Breast epithelium (tissue), 4 donors: ENCODE measurements at places on chromosomes 6 and 20.

GRCh38 chr6:53615633-53616449, 49.7 kb downstream of the KLHL31 start:
- no peak overlapping the region for H3K4me3 ChIP-seq
- no peaks in the 10 kb centered on the region for H3K36me3 ChIP-seq
- no peaks in the 10 kb centered on the region for H3K4me1 ChIP-seq
- no peaks in the 10 kb centered on the region for H3K27me3 ChIP-seq
- no peak for DNase-seq

- no peaks in the 10 kb centered on the region for H3K36me3 ChIP-seq
- H3K27ac ChIP-seq, result no peak overlapping the region
- DNase-seq, result no peak
- H3K4me3 ChIP-seq, result no peak overlapping the region
- H3K4me1 ChIP-seq, result no peaks in the 10 kb centered on the region
These were observed 395.9 kb downstream of the DHX35 start for GRCh38 chr20:39358052-39358451.

DNA sequence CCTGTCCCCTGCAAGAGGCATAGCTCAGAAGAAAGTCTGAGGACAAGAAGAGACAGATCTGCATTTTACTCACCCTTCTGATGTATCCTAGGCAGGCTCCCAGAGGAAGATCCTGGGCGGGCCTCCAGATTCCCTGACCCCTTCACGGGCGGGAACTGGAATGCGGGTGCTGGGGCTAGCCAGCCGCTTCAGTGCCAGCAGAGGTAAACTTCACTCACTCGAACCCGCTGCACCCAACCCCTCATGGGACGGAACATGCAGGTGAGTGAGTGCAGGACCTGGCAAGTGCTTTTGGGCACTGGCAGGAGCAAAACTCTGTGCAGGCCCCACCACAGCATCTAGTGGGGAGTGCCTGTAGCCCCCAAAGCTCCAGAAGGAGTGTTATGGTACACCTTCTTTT, 171.8 kb downstream of the MMS22L start:
- H3K36me3 ChIP-seq, result no peaks in the 10 kb centered on the region
- H3K4me1 ChIP-seq, result no peaks in the 10 kb centered on the region
- no peaks in the 10 kb centered on the region for H3K27me3 ChIP-seq
- H3K27ac ChIP-seq, result no peak overlapping the region

DNA sequence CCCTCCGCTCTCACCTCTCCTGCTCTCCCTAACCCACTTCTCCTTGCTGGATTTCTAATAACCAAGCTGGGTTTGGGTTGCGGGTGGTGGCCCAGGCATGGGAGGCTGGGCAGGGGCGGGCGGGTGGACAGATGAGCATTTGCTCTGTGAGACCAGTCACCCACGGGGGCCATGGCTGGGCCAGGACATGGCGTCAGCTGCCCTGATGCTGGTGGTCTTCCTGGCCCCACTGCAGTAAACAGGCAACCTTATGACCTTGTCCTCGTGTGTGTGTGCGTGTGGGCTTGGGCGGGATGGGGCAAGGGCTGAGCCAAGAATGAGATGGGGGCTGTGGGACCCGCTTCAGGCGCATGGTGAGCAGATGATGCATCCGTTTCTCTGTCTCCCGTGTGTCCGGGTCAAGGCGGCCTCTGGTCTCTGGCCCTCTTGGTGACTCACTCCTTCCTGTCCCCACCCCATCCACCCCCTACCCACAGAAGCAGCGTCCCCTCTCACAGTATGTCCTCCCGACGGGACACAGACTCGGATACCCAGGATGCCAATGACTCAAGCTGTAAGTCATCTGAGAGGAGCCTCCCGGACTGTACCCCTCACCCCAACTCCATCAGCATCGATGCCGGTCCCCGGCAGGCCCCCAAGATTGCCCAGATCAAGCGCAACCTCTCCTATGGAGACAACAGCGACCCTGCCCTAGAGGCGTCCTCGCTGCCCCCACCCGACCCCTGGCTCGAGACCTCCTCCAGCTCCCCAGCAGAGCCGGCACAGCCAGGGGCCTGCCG, 41.4 kb upstream of the MYL9 start:
- H3K4me1 ChIP-seq, result no peaks in the 10 kb centered on the region
- peak overlapping the region; percentile 10 for H3K27ac ChIP-seq
- H3K36me3 ChIP-seq, result peaks cover 7% of the 10 kb centered on the region
- H3K27me3 ChIP-seq, result no peaks in the 10 kb centered on the region
- H3K4me3 ChIP-seq, result no peak overlapping the region
- DNase-seq, result no peak

DNA sequence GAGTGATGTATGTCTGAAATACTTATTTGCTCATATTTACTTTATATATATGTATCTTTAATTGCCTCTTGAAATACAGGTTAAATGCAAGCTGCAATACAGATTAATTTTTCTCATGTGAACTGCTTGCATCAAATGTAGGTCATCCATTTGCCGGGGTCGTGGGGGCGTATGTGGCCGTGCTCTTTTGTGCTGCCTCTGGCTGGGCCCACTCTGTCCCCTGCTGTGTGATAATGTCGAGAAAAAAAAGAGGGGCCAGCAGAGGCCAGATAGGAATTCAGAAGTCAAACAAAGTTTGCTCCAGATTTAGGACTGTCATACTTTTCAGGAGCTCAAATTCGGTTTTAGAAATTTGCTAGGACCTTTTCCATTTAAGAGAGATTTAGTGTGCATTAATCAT, 459.6 kb upstream of the SOX4 start:
- DNase-seq, result no peak
- H3K4me3 ChIP-seq, result no peak overlapping the region
- no peaks in the 10 kb centered on the region for H3K4me1 ChIP-seq
- no peak overlapping the region for H3K27ac ChIP-seq
- no peaks in the 10 kb centered on the region for H3K27me3 ChIP-seq

DNA sequence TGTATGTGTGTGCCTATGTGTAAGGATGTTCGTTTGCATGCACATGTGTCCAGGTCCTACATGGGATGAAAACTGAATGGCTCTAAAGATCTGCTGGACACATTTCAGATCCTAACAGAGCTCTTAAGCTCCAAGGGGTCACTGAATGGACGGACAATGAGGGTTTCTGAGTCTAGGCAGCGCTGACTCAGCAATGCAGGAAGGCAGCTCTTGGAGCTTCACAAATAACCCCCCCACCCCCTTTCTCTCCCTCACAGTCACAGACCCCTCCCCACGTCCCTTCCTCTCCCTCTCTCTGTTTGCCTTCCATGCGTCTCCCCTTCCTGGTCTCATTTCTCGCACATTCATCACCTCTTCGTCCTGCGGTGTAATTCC, 369.8 kb downstream of the PREX1 start:
- H3K36me3 ChIP-seq, result no peaks in the 10 kb centered on the region
- no peak overlapping the region for H3K4me3 ChIP-seq
- no peak overlapping the region for H3K27ac ChIP-seq
- H3K4me1 ChIP-seq, result no peaks in the 10 kb centered on the region

GRCh38 chr20:60334911-60335310, 376.7 kb downstream of the CDH26 start:
- H3K4me3 ChIP-seq, result no peak overlapping the region
- H3K27me3 ChIP-seq, result no peaks in the 10 kb centered on the region

DNA sequence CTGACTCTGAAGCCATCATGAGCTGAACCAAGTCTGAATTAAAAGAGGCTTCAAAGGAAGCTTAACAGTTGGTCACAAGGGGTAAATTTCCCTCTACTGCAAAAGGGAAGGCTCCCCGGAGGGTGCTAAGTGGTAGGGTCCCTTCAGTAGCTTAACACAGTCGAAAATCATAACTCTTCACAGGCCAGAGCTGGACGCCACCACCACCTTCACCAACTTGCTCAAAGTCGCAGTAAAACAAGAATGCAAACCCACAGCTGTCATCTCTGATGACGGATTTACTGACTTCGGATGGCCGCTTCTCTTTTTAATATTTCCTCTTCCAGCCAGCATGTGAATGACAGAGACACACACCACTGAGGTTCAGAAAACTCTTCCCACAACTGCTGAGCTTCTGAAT, 144.7 kb upstream of the FBXL4 start:
- peaks cover 16% of the 10 kb centered on the region for H3K27me3 ChIP-seq
- DNase-seq, result no peak
- no peak overlapping the region for H3K4me3 ChIP-seq
- H3K4me1 ChIP-seq, result no peaks in the 10 kb centered on the region
- no peak overlapping the region for H3K27ac ChIP-seq

DNA sequence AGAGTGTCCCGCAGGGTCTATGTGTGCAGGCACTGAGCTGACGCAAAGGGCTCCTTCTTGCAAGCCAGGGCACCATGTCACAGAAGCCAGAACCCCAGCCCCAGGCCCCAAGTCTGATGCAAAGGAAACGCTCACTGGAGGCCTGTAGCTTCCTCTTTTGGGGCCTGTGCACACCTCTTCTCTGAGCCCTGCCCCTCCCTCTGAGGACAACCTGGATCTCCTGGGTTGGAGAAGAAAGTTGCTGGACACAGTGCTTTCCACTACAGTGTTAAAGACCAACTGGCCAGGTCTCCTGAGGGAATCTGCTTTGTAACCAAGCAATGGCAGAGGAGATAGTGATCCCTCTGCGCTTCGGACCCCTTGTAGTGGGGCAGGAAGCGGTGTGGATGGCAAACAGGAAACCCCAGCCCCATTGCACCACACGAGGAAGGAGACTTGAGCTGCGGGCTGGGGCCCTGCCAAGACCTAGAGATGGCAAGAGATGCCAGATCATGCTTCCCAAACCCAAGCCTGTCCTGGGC, 90.0 kb downstream of the PRND start:
- H3K36me3 ChIP-seq, result no peaks in the 10 kb centered on the region
- no peaks in the 10 kb centered on the region for H3K4me1 ChIP-seq
- no peak overlapping the region for H3K27ac ChIP-seq
- no peak overlapping the region for H3K4me3 ChIP-seq
- no peak for DNase-seq

DNA sequence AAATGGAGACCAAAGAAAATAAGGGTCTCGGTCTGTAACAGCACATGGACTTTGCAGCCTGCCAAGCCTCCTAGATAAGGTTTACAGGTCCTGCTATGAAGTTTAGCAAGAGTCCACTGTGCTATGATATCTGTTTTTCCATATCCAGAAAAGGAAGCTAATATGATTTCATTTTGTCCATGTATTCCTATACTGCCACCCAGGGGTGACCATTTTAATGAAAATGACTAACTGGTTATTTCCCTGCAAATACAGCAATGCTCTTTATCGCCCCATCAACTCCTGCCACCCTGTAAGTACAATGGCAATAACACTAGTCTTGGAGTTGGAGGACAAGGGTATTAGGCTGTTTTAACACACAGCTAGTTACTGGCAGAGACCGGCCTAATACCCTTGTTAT, 115.2 kb upstream of the GLP1R start:
- no peak overlapping the region for H3K27ac ChIP-seq
- no peaks in the 10 kb centered on the region for H3K27me3 ChIP-seq
- DNase-seq, result no peak
- no peaks in the 10 kb centered on the region for H3K36me3 ChIP-seq
- no peak overlapping the region for H3K4me3 ChIP-seq

DNA sequence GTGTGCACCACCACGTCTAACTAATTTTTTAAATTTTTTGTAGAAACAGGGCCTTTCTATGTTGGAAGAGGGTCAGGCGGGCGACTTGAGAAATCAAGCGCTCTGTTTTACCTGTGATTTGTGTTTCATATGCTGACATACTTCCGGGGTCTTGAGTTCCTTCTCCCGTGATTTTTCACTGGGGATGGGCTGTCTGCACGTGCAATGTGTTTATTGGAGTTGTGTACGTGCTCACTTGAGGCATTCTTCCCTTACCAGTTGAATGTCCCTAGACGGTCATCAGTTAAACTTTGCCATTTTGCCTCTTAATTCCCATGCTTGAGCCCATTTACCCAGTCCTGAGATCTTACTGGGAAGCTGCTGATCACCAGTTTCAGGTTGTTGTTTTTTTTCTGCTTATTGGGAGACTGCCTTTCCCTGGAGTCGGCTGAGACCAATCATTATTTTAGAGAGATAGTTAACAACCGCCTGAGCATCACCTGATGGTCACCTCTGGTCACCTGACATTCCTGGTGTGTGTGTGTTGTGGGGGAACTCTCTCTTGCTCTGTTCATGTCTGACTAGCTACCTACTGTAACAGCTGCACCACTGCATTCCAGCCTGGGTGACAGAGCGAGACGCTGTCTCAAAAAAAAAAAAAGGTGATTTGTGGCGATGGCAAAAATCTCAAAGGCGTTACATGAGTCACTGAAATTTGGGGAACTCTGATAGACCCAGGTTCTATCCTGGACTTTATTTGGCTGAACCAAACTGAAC, 34.8 kb upstream of the NCOA3 start:
- H3K36me3 ChIP-seq, result no peaks in the 10 kb centered on the region
- no peaks in the 10 kb centered on the region for H3K27me3 ChIP-seq
- DNase-seq, result no peak
- H3K4me3 ChIP-seq, result no peak overlapping the region
- no peak overlapping the region for H3K27ac ChIP-seq

- H3K27ac ChIP-seq, result no peak overlapping the region
- H3K27me3 ChIP-seq, result no peaks in the 10 kb centered on the region
These were observed 150.2 kb upstream of the PLN start for GRCh38 chr6:118397671-118398465.

DNA sequence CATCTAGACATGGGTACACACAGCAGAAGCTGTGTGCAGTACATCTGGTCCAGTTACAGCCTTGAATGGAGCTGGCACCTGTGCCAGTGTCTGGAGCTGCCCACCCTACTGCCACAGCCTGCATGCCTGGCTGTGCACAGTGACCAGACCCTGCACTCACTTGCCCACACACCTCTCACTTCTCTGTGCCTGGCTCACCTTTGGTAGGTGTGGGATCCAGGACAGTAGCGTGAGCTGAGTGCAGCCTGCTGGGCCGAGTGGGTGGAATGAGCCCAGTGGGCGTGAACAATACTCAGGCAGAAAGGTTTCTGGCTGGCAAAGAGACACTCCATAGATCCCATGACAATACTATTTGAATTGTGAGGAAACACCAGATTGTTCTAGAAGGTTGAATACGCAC, 839.5 kb upstream of the FLRT3 start:
- H3K36me3 ChIP-seq, result no peaks in the 10 kb centered on the region
- no peak for DNase-seq
- no peak overlapping the region for H3K27ac ChIP-seq
- no peak overlapping the region for H3K4me3 ChIP-seq
- no peaks in the 10 kb centered on the region for H3K27me3 ChIP-seq

- H3K27me3 ChIP-seq, result no peaks in the 10 kb centered on the region
- H3K4me3 ChIP-seq, result no peak overlapping the region
- H3K27ac ChIP-seq, result peak overlapping the region; percentile 16
- H3K36me3 ChIP-seq, result peaks cover 11% of the 10 kb centered on the region
- peak; percentile 77 for DNase-seq
These were observed 9.0 kb downstream of the ATF6B start for GRCh38 chr6:32118782-32119628.

- no peaks in the 10 kb centered on the region for H3K36me3 ChIP-seq
- H3K4me3 ChIP-seq, result no peak overlapping the region
- DNase-seq, result no peak
- H3K27me3 ChIP-seq, result no peaks in the 10 kb centered on the region
- no peak overlapping the region for H3K27ac ChIP-seq
These were observed 44.4 kb downstream of the GOPC start for GRCh38 chr6:117557951-117558350.

DNA sequence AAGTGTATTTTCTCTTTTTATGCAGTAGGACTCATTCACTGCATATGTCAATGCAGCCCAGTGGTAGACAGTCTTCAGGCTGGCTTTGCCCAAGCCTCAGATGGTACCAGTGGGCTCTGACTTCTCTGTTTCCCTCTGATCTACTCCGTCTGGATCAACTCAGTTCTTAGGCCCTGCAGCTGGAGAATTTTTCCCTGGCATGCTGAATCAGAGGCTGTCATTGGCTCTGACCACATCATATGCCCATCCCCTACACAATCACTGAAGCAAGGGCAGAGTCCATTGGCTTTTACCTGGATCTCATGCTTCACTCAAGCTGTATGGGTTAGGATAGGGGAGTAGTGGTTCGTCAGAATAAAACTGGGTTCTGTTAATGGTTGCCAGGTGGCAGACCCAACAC, 57.8 kb downstream of the KIZ start:
- H3K36me3 ChIP-seq, result no peaks in the 10 kb centered on the region
- H3K4me1 ChIP-seq, result no peaks in the 10 kb centered on the region
- peak overlapping the region; percentile 40 for H3K27ac ChIP-seq
- H3K27me3 ChIP-seq, result no peaks in the 10 kb centered on the region
